Stimulated activated CD4-positive, alpha-beta T cell treated with anti-CD3 and anti-CD28 coated beads, Interleukin-1b, Interleukin-23, amount 100 ng/mL, for 4 hours (primary cell): ENCODE measurements at places on chromosomes 7 and 10.

GRCh38 chr10:127306479-127306878, 110.1 kb upstream of the INSYN2A start:
- DNase-seq, result no peak

DNA sequence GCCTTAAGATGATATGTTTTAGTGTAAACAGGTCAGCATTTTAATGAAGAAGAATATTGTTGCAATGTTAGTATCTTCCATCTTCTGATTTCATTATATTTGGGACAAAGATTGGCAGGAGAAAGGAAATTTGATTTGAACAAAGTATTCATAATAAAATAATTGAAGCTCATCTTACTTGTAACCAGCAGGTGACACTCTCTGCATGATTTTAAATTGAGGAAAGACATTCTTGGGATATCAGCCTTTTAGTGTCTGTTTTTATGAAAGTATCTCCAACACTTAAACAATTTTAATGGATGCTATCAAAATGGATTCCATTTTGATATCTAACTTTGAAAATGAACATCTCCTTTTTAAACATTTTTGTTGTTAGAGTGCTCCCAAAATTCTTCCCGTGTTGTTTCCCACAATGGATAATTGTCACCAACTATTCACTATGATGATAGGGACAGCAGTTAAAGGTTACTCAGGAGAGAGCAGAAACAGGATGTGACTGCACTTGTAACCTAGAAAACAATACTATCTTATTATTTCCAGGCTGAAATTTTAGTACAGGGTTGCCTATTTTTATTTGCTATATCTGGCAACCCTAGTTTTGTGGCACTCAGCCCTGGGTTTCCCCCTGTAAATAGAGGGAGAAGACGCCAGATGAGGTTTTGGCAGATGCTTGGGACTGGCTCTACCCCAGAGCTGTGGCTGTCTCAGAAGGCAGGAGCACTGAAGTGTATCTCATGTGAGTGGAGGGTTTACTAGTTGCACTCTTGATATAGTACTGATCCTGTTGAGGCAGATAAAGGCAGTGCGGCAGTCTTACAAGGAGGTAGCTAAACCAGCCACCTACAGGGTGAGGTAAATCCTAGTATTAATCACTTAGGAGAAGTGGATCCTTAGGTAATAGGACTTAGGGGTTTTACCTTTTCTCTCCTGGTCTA, 31.0 kb upstream of the ABCB4 start:
- DNase-seq, result no peak

- no peak for DNase-seq
Observed at GRCh38 chr7:77757589-77757988, 40.6 kb downstream of the TMEM60 start.

DNA sequence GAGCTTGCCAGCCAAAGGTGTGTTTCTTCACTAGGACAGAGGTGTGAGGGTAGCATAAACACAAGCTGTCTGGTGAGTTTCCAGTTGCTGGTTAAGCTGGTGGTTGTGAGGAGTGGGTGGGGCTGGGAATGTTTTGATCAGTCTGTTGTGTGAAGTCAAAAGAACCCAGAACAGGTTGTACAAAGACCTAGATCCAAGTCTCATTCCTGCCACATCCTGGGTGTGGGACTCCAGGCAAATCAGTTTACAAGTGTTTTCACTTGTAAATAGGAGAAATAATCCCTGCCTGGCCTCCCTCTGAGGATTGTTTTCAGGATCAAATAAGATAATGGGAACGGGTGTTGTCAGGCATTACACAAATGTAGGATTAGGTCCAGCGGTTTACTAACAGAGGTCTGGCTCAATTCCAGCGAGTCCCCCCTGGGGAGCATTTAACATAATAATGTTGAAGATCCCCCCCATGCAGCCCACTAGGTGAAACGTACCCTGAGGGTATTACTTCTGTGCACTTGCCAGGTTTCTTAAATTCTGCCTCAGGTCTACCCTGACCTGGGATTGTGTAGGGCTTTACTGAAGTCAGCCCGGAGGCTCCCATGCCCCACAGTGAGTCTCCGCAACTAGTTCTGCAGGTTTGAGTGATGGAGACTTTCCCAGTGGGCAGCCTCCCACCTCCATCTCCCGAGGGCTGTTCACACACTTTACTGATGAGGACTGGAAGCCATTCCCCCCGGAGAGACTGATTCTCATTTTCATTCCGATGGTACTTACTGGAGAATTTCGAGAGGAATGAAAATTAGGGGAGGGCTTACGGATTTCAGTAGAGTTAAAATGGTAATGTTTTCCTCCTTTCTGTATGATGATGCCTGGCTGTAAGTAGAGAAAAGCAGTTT, 2.7 kb upstream of the FRAT2 start:
- no peak for DNase-seq

DNA sequence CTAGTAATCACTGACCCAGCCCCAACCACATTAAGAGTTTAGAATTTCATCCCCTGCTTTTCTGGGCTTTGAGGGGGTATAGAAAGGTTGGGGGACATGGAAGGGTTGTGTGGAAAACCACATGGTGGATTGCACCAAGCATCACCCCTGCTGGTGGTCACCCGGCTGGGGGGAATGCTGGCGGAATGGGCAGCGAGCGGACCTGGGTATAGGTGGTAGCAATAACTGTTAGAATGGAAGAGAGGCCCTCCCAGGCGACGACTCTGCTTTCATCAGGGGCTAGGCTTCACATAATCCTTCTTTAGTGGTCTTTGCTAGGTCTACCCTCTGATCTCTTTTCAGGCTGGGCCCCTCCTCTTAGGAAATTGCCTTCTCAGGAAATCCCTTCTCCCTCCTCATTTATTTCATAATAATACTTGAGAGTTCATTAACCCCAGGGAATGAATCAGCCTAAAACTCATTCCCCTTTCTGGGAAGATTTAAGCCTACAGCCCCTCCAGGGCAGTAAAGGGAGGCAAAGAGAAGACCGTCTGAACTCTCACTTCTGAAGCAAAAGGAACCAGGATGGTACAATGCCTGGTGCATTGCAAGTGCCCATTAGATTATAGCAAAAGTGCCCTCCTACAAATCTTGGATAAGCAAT, 90.7 kb upstream of the LEP start:
- DNase-seq, result no peak

DNA sequence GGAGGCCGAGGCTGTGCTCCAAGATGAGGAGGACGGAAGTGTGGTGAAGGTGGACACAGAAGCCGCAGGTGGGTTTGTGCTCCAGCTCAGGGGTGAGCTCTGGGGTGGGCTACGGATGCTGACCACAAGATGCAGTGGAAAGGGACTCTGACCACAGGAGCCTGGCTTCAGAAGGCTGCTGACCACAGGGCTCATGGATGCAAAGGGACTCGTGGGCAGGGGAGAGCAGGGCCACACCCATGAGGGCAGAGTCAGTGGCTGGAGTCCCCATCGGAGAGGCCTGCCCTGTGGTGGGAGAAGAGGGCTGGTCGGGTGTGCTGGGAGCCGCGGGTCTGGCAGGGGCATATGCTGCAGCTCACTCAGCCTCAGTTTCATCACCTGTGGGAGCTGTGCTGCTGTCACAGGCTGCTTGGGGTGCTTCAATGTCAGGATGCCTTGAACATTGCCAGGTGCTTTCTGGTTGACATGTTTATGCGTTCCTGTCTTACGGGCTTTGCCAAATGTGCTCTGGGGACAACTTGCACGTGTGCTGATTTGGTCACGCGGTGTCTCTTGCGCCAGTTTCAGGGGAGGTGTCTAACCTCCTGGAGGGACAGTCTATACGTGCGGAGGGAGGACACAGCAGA, 13.7 kb downstream of the SCART1 start:
- no peak for DNase-seq

GRCh38 chr7:983616-984071, 663 bp downstream of the CYP2W1 start:
- no peak for DNase-seq

DNA sequence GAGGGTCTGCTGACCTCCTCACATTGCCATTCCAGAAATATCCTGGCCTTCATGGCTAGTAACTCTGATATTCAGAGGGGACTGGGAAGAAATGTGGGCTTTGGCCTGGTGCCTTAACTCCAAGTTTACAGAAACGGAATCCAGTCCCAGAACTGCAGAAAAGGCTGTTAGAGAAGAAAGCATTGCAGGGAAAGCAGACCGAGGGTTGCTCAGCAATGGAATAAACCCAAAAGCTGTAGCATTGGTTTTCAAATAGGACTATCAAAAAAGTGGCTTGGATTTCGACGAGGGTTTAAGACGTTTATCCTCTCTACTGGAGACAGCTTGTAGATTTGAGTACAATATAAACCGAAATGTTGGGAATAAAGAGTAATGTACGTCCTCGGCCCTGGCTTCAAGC, 425.8 kb upstream of the FOXK1 start:
- DNase-seq, result no peak

DNA sequence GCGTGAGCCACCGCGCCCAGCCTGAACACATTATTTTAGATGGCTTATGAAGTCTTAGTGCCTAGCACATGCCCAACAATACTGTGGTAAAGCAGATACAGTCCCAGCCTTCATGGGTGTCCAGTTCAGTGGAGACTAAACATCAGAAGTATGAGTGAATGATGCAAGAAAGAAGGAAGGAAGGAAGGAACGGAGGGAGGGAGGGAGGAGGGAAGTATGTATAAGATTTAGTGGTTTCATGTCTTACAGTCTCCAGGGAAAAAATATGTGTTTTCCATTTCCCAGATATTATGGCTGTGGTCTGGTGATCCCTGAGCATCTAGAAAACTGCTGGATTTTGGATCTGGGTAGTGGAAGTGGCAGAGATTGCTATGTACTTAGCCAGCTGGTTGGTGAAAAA, 2.9 kb downstream of the AS3MT start:
- no peak for DNase-seq

- no peak for DNase-seq
Observed at GRCh38 chr7:44045226-44046014, 918 bp downstream of the DBNL start.

DNA sequence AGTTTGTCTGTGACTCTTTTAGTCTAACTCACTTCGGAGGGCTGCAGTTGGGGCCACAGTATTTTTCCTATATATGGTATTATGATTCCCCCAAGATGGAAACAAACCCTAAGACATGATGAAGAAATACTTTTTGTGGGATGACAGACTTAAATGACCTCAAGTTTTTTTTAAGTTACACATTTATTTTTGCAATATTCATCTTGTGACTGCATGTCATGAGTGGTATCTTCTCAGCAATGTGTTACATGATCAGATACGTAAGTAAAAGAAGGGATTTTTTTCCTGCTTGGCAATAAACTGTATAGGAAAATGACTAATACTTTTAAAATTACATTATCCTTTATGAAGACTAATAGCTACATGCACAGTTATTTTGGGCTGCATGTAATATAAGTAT, 57.8 kb downstream of the OR13A1 start:
- DNase-seq, result no peak

DNA sequence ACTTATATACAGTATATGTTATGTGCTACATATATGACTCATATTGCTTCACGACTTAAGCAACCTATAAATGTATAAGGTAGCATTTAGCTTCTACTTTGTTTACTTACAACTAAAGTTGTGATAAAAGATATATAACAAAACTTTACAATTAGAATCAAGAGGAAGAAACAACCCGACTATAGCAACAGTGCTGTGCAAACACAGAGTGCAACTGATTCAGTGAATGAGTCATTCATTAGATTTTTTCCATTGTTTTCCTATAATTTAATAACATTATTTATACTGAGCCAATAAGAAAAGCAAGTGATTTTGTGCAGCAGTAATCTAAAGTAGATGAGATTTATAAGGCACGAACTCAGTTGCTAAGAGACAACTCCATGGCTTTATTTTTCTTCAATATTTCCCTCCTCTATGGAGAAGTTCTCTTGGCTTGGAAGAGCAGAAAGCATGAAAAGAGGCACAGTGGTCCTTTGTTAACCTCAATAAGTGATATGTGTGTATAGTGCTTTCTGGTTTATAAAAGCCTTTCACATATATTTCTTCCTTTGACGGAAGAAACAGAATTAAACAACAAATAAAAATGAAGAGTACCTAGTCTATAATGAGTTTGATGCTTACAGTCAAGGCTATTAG, 19.8 kb downstream of the CEP41 start:
- no peak for DNase-seq

- no peak for DNase-seq
Observed at GRCh38 chr10:12872577-12872976, 128.9 kb downstream of the CCDC3 start.

- DNase-seq, result no peak
Observed at GRCh38 chr7:39700932-39701331, 77.6 kb downstream of the RALA start.
